ENCODE measurements at places on chromosomes 2 and 18.

GRCh38 chr2:178241844-178242551, 47.7 kb downstream of the OSBPL6 start:
- no peak for DNase-seq

DNA sequence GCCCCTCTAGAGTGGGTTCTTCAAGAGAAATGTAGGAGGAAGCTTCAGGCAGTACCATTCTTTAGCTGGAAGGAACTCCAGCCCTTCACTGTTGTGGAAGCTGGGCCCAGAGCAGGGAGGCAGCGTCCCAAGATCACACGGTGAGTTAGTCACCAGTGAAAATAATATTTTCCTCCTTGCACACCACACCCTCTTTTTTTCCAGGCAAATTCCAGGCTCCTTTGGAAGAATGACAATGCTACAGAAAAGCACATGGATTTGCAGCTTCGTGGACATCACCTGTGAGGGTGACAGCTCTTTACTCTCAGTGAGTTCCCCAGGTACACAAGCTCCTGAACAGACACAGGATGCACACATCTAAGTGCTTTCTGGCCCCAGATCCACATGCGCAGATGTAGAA, 157.1 kb downstream of the COL6A3 start:
- DNase-seq = no peak

DNA sequence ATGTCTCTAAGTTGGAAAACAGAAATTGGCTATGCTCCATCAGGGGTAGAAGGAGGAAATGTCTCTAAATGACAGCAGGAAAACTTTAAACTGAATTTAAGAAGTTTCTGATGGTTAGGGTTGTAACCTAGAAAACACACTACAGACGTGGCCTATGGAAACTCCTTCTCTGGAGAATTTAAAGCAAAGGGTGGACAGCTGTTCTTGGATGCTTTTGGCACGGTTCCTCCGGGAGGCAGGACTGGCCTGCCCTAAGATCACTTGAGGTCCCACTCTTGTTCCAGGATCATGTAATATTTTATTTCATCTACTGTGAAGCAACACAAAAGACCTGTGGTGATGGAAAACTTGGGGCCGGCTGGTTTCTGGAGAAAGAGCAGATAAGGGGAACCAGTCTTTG, 77.0 kb downstream of the NRP2 start:
- DNase-seq = no peak

- DNase-seq = no peak
These were observed 18.6 kb upstream of the IL1RL2 start for GRCh38 chr2:102168026-102168771.

DNA sequence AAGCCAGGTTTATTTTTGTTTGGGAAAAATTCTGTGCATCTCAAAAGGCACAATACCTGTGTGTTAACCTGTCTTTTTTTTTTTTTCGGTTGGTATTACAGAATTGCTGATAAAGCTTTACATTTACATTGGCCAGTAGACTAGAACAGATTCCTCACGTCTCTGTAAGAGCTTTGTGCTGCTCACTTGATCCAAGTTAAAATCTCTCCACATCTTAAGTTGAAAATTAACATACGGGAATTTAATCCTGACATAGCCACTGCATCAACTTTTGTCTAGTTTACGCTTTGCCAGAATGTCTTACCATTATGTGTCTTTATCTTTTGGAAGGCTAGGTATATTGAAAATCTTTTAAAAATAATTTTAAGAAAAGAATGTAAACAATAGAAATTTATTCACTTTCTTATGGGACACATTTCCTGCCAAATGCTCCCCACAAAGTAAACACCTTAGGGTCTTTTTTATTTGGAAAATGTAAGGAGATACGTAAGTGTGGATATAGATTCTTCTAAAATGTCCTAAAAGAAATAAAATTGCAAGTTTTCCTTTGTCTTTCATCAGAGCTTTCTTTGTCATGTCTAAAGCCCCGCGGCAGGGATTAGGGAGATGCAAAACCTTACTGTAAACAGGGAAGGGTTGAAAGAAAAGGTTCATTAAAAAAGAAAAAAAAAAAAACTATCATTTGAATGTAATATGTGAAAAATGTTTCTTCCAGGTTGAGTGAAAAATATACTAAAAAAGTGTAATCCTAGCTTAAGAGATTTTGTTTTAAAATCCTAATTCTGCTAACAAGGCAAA, 912.8 kb downstream of the NRXN1 start:
- no peak for DNase-seq

- DNase-seq = no peak
These were observed 348.2 kb downstream of the MYCN start for GRCh38 chr2:16288371-16289112.

DNA sequence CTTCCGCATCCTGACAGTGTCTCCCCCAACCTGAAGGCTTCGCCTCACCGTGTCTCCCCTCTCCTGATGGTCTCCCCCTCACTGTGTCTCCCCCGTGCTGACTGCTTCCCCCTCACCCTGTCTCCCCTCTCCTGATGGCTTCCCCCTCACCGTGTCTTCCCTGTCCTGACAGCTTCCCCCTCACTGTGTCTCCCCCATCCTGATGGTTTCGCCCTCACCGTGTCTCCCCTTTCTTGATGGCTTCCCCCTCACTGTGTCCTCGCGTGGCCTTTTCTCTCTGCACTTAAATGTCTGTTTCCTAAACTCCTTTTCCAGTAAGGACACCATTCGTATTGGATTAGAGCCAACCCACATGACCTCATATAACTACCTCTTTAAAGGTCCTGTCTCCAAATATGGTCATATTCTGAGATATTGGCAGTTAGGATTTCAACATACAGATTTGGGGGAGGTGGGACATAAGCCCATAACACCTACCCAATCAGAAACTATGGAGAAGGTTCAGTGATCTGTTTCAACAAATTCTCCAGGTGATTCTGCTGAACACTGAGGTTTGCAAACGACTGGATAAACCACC, 47.9 kb upstream of the RAB27B start:
- no peak for DNase-seq

DNA sequence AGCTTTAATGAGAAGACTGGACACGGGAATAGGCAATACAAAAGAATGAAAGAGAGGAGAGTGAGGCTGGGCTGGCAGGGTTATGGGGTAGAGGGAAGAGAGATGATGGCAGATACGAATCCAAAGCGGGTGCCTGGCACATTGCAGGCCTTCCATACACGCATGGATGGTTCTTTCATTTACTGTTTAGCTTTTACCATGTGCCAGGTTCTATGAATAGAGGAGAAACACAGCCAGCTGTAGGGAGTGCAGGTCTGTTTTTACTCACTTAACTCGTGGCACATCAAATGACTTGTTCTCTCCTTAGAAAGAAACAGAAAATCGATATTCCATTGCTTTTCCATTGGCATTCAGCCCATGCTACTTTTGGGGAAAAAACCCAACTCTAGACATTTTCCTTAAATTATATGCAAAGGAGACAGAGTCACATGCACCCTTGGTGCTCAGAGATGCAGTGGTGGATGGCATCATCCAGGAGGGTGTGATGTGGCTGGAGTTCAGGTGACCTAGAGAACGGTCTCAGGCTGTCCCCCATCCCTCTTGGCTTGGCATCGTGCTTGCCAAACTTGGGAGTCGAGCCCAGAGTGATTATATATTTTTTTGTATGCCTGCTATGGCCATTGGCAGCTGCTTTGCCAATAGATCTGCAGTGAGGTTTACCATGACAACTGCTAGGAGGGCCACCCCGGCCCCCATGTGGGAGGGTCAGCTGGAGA, 6.2 kb downstream of the LTBP1 start:
- no peak for DNase-seq

- no peak for DNase-seq
These were observed 110.2 kb downstream of the ABCA12 start for GRCh38 chr2:215028231-215028630.

DNA sequence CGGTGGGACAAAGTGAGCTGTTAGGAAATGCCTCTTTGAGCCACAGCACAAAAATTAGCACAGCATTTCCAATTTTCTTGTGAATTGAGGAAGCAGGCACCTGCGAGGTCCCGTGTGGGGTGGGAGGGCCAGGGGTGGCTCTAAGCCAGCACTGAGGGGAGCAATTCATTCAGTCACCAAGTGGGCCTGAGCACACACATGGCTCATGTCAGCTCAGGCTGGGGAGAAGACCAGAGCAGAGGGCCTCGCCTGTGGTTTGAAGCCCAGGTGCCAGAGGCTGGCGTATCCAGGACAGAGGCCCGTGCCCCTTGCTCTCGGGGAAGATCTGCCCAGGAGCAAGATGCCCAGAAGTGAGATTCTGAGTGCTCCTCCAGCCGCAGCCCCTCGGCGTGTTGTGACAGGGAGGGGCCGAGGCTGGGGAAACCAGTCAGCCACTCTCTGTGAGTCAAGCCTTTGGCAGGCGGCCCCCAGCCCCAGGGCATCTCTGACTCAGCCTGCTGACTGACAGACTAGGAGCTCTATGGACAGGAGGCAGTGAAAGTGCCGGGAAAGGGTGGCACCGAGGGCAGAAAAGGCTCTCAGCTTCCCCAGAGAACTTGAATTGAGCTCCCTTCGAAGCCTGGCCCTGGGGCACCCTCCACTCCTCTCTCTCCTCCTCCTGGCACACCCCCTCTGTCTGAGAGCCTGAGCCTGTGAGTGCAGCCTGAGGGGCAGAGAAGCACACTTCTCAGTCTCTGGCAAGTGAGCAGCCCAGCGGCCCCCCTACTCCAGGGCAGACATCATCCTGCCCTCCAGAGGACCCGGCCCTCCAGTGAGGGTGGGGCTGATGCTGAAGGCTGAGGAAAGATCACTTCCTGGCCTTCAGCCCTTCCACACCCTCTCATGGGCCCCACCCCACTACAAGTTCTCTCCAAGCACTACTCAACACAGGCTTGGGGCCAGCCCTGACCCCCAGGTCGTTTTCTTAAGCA, 32.3 kb downstream of the CYP26B1 start:
- DNase-seq = no peak

GRCh38 chr2:119157850-119158511, 570 bp downstream of the C1QL2 start:
- DNase-seq = no peak

- DNase-seq = peak; percentile 49
These were observed at the start of gene ANKRD44 for GRCh38 chr2:197310271-197310985. TSS of gene ANKRD44 (minus strand) at chr2:197310780. CDS start at chr2:197310604, 176 bp downstream.

- no peak for DNase-seq
These were observed 293.7 kb downstream of the NDUFA10 start for GRCh38 chr2:239731422-239731821.

Data from NCI-H1930 (cell line).